ENCODE measurements at places on chromosomes 3 and 15.

DNA sequence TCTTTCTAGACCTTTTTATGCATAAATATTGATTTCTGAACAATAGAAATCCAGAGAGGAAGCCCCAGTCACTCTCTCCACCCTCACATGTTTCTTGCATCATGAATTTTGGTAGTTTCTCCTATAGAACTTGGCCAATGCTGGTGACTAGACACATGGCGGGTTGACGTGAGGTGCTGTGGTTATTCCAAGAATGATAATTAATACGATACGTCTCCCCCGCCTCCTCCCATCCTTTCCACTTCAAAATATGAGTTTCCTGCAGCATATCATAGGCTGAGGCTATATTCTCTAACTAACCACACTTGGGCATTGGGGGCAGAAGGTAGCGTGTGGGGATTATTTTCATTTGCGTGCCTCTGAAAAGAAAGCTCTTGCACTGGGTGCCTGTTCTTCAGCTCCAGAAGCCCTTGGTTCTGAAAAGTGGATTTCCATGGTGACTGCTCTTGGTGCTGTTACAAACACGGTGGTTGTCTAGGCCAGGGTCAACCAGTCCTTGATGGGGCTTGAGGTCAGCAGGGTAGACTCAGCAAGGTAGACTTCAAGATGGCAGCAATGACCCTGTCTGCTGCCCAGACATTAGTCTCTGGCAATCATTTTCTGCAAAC, 5.3 kb downstream of the TNFSF10 start:
- DNase-seq: no peak
- H3K36me3 ChIP-seq: no peaks in the 10 kb centered on the region
- no peak overlapping the region for H3K4me3 ChIP-seq
- no peaks in the 10 kb centered on the region for H3K27me3 ChIP-seq
- no peaks in the 10 kb centered on the region for H3K4me1 ChIP-seq

- H3K27me3 ChIP-seq: no peaks in the 10 kb centered on the region
- H3K4me3 ChIP-seq: no peak overlapping the region
- no peak overlapping the region for H3K27ac ChIP-seq
- H3K4me1 ChIP-seq: no peaks in the 10 kb centered on the region
- DNase-seq: no peak
These were observed 84.4 kb upstream of the HES1 start for GRCh38 chr3:194051366-194052149.

- DNase-seq: peak; percentile 93
- peaks cover 30% of the 10 kb centered on the region for H3K4me1 ChIP-seq
- no peak overlapping the region for H3K4me3 ChIP-seq
- H3K36me3 ChIP-seq: no peaks in the 10 kb centered on the region
- H3K27me3 ChIP-seq: no peaks in the 10 kb centered on the region
- H3K27ac ChIP-seq: peak overlapping the region; percentile 97
These were observed 58.8 kb downstream of the AMOTL2 start for GRCh38 chr3:134315286-134316106.

GRCh38 chr15:75647370-75648155, at the start of gene SNX33:
Gene SNX33, plus strand, starts transcription at chr15:75647912. Its CDS starts 1,191 bp downstream, at chr15:75649103.
- DNase-seq: peak; percentile 91
- peaks cover 24% of the 10 kb centered on the region for H3K4me1 ChIP-seq
- H3K36me3 ChIP-seq: peaks cover 8% of the 10 kb centered on the region
- H3K27ac ChIP-seq: peak within 1 kb of the TSS; percentile 98

DNA sequence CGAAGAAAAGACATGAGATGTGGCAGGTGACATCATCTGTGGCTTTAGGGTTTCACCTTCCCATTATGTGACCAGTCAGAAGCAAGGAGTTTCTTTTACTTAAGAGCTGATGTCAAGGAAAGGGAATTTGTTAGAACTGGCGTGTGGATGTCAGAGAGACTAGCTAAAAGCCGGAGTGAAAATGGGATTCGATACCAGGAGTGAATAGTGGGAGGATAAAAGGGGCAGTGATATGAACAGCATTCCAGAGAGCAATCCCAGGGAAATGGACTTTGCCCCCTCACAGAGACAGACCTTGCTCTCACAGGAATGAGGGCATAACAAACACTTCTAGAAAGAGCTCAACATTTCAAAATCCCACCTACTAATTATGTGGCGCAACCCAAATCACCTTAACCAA, 5.9 kb upstream of the FMN1 start:
- no peaks in the 10 kb centered on the region for H3K36me3 ChIP-seq
- H3K4me1 ChIP-seq: no peaks in the 10 kb centered on the region
- H3K27ac ChIP-seq: no peak overlapping the region

DNA sequence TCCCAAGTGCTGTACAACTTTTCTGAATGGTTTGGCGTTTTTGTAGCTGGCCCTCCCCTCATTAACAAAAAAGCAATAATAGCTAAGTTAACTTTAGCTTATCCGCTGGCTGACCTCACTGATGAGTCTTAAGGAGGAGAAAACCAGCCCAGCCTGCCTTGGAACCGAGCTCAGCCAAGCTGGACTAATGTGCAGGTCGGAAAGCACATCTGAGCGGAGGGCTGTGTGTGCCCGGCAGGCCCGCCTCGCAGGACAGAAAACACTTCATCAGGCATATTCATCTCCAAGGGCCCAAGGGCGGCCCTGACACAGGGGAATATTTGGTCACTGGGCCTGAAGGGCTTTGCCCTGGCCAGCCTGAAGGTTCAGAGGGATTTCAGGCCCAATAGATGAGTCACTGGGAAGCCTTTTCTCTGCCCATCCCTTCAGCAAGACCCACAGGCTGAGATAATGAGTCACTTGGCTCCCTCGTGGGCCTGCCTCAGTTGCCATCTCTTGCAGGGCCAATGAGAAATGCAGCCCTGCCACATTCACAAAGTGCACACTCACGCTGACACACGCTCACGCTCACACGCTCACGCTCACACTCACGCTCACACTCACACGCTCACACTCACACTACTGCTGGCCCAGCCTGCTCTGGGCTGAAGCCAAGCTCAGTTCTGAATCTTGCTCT, 75.1 kb downstream of the SLC12A8 start:
- no peaks in the 10 kb centered on the region for H3K27me3 ChIP-seq
- peaks cover 23% of the 10 kb centered on the region for H3K4me1 ChIP-seq
- H3K36me3 ChIP-seq: no peaks in the 10 kb centered on the region
- no peak overlapping the region for H3K4me3 ChIP-seq
- no peak overlapping the region for H3K27ac ChIP-seq
- DNase-seq: peak; percentile 70

DNA sequence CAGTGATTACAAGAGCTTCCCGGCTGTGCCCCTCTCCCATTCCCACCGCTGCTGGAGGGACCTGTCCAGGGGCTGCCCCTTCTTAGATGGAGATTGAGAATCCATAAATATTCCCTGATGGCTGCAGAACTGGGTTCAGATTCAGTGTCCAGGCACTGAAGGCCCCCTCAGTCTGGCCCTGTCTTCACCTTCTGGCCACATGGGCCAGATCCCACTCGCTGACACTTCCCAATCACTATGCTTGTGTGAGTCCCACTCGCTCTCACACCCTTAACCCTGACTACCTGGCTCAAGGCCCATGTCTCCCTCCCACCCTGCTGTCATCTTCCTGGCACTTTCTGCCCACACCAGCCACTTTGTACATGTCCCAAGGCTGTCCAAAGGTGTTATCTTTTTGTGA, 15.5 kb upstream of the MRPS22 start:
- no peak for DNase-seq
- H3K27me3 ChIP-seq: no peaks in the 10 kb centered on the region
- H3K4me1 ChIP-seq: no peaks in the 10 kb centered on the region

DNA sequence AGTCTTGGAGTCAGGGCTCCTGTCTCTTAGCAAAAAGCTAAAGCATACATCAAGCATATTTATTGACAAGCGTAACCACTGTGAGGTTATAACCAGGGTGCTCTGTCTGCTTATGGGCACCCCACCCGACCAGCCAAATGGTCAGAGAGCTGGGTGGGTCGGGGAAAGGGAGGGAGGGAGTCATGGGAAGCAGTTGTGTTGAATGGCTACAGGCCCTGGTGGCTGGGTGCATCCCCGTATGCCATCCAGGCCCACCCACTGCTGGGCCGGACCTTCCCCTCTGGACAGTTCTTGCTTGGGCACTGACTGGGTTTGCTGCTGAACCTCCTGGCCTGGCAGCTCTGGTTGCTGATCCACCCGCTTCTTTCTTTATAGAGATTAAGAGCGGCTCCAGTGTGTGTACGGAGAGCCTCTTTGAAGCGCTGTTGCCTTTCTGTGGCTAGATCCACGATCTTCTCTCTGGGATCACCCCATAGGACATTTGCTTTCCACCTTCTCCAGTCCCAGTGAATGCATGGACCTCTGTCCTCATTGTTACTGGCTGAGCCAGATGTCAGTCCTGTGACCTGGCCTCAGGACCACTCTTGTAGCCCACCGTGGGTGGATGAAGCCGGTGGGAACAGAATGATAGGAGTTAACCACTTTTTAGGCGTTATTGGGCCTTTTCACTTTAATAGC, 59.6 kb downstream of the SMAD3 start:
- no peaks in the 10 kb centered on the region for H3K27me3 ChIP-seq
- H3K27ac ChIP-seq: peak overlapping the region; percentile 87
- no peak for DNase-seq
- no peak overlapping the region for H3K4me3 ChIP-seq
- peaks cover 54% of the 10 kb centered on the region for H3K4me1 ChIP-seq
- no peaks in the 10 kb centered on the region for H3K36me3 ChIP-seq

DNA sequence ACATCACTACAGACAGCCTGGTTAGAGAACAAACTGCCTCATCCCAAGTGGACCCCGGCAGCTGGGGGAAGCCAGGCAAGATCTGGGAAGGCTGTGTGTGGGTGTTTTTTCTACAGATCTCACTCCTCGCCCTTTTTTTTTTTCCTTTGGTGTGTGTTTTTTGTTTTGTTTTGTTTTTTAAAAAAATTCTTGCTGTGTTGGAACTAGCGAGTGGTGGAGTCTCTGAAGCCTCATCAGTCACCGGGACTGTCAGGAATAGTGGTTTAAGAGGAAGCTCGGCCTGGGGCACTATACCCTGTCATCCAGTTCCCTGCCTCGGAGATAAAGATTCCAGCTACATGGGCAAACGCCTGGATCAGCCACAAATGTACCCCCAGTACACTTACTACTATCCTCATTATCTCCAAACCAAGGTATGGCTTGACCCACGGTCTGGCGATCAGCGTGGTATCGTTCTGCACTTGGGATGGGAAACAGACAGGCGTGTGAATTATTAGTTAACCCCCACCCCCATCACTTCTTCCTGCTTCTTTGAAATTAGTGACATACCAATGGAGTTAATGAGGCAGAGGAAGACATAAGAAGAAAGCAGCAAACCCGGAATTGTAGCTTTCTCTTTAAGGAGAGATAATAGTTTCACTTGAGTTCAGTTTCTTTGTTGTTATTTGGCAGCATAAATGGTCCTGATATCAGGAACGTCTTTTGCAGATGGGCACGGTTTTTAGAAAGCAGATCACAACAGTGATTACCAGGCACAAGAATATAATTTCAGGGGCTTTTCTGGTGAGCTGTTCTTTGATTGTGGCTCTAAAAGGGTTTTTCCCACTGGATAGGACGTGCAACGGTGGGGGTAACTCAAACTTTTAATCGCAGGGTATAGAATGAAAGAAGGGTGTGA, 722 bp downstream of the RBMS3 start:
- peak overlapping the region; percentile 90 for H3K27ac ChIP-seq
- H3K4me3 ChIP-seq: peak overlapping the region; percentile 65
- peaks cover 10% of the 10 kb centered on the region for H3K4me1 ChIP-seq
- DNase-seq: no peak

DNA sequence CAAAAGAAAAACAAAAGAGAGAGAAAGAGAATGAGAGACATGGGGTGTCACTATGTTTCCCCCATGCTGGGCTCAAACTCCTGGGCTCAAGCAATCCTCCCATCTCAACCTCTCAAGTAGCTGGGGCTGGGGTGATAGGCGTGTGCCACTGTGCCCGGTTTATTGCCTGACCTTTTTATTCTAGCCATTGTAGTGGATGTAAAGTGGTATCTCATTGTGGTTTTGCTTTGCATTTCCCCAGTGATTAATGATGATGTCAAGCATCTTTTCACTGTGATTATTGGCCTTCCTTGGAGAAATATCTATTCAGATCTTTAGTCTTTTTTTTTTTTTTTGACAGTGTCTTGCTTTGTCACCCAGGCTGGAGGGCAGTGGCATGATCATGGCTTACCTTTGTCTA, 37.7 kb upstream of the GK5 start:
- DNase-seq: no peak
- no peak overlapping the region for H3K4me3 ChIP-seq
- H3K36me3 ChIP-seq: no peaks in the 10 kb centered on the region
- no peaks in the 10 kb centered on the region for H3K4me1 ChIP-seq

- no peaks in the 10 kb centered on the region for H3K4me1 ChIP-seq
- no peak overlapping the region for H3K27ac ChIP-seq
- DNase-seq: no peak
- H3K27me3 ChIP-seq: no peaks in the 10 kb centered on the region
- no peak overlapping the region for H3K4me3 ChIP-seq
These were observed 92.2 kb upstream of the PRR23E start for GRCh38 chr3:127100459-127101410.

- no peaks in the 10 kb centered on the region for H3K27me3 ChIP-seq
- H3K4me3 ChIP-seq: no peak overlapping the region
- H3K4me1 ChIP-seq: peaks cover 12% of the 10 kb centered on the region
- peak overlapping the region; percentile 23 for H3K27ac ChIP-seq
These were observed 40.2 kb downstream of the SUMF1 start for GRCh38 chr3:4426782-4427344.

DNA sequence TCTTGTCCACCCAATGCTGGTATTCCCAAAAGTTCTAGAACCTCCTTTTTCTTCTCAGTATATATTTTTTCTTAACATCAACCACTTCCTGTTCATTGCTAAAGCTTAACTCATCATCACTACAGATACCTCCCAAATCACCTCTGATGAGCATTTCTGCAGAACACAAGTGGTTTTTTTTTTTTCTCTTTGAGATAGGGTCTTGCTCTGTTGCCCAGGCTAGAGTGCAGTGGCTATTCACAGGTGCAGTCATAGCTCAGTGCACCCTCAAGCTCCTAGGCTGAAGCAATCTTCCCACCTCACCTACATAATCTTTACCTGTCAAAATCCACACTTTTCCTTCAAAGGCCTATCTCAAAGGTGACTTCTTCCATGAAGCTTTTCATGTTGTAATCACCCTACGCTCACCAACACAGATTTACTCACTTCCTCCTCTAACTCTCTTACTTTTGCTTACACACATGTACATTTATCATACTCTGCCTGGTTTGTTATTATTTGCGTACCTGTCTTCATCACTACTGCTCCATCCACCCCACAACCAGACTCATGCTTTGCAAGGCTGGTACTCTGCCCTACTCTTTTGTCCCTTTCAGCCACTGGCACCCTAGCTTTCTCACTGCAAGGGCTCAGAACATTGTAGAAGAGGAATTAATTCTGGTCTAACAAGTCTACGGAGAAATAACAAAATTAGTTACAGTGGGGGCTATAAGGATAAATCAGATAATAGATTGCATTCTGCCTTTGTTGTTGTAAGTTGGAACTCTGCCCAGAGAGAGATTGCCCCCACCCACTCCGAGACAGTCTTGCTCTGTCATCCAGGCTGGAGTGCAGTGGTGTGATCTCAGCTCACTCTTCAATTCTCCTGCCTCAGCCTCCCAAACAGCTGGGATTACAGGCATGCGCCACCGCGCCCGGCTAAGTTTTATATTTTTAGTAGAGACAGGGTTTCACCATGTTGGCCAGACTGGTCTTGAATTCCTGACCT, 27.5 kb downstream of the HERC1 start:
- DNase-seq: no peak
- no peak overlapping the region for H3K4me3 ChIP-seq
- no peaks in the 10 kb centered on the region for H3K4me1 ChIP-seq
- no peaks in the 10 kb centered on the region for H3K27me3 ChIP-seq
